Left lung (tissue), 14 donors: ENCODE measurements at places on chromosomes 11 and 22.

DNA sequence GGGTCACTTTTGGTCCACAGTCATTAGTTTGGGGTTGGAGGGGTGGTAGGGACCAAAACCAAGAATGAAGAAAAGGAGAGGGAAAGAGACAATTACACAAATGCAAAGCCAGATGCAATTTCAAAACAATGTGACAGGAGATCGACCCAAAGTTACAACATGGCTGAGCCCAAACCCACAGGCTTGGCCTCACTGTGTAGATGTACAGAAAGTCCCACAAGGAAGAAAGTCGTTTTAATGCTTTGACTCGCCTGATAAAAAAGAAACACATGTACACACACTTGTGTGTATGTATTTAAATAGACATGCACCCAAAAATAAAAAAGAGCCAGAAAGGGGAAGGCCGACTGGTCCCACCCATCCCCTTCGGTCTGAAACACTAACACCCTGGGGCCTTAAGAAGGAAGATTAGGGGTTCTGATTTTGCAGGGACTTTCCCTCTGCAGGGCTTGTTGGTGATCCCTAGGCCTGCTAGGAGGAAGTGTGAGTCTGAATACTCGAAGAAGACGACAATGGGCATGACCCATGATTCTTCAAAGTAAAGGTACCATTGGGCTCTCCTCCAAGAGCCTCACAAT lies 104.1 kb downstream of the ETS1 start:
- DNase-seq: no peak

- DNase-seq: peak; percentile 78
Measured at GRCh38 chr11:70333261-70333660, 62.8 kb downstream of the PPFIA1 start.

DNA sequence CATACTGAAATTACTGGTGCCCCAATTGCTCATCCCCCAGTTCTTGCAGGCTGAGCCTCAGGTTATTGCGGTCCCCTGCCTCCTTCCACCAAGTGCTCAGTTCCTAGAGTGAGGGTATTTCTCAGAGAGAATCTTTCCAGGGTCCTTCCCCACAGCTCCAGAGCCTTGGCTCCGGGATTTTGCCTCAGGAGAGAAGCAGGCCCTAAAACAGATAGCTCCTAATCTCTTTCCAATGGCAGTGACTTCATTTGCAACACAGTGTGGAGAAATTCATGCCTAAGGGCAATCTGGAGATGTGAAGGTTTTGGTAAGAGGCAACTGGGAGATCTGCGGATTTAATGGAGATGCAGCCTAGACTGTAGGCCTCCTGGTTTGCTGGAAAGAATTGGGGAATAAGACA lies 2.9 kb downstream of the NF2 start:
- no peak for DNase-seq

DNA sequence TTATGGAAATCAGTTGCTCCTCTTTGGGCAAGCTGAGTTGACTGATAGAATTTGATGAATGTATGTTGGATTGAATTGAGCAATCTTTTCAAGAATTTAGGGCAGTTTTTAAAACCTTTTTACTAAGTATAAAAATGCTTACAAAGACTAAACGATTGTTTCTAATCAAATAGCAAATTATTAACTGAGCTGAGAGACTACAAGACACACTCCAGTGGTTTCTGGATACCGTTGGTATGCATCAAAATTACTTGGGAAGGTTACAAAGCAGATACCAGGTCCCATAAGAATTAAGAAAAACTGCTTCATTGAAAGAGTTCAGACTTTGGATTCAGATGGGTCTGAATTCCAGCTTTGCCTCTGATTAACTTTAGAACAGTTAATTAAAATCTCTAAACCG lies 721.4 kb downstream of the FAM181B start:
- no peak for DNase-seq

- no peak for DNase-seq
Measured at GRCh38 chr11:679271-680207, 15.5 kb downstream of the DEAF1 start.

- no peak for DNase-seq
Measured at GRCh38 chr11:86523738-86524619, 148.4 kb downstream of the ME3 start.
